Amniotic stem cell (primary cell): ENCODE measurements at places on chromosomes 3 and 15.
A peak's percentile ranks its signal among the peaks of the same experiment; 100 is the strongest.

DNA sequence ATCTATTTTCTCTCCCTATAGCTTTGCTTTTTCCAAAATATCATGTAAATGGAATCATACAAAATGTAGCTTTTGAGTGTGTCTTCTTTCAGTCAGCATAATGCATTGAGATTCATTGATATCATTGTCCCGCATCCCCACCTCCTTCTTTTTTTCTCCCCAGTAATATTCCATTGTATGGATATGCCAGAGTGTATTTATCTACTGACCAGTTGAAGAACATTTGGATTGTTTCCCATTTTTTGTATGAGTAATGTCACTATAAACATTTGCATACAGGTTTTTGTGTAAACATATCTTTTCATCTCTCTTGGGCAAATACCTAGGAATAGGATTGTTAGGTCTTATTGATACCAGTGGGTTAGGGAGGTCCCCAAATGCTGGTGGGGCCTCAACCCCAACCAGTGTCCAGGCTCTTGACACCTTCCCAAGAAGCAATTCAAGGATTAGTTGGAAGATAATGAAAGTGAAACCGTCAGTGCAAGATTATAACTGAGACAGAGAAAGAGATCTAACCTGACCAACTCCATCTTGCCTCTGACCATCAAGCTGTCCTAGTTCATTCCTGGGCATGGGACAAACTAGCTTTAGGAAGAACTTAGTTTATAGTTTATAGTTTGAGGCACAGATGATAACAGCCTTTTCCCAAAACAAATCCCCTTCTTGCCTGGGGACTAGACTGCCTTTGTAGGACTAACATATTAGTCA is 7.4 kb upstream of the SLC33A1 start:
- DNase-seq = no peak

DNA sequence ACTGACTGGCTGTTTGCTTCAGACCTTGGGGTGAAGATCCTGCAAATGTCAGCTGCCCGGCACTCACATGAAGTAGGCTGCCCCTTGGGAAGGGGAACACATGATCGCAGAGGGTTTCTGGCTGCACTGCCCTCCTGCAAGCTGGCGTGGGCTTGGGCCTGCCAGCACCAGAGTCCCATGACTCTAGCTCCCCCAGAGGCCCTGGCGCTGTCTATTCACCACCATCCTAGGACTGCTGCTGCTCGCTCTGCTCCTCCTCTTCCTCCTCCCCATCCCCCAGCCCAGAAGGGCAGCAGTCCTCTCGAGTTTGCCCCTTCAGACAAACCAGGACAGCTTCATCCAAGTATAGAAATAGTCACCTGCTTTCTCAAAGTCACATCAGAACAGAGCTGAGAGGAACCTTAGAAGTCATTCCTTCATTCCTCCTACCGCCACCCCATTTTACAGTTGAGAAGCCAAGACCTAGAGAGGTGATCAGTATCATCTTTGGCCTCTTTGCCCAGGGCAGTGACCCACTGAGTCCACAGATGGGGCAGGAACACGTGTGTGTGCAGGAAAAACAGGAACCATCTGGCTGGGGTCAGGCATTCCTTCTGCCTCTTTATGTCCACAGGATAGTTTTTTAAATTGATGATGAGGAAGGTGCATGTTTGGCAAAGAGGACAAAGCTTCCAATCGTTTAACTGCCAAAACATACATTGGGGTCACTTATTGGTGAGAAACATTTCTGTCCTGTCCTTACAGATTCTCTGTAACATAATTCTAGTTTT is 13.2 kb downstream of the DPH3 start:
- no peak for DNase-seq

- DNase-seq = no peak
These were observed 97.5 kb downstream of the CHDH start for GRCh38 chr3:53748512-53749271.

- no peak for DNase-seq
These were observed 59.0 kb downstream of the MAGI1 start for GRCh38 chr3:65979731-65980130.

DNA sequence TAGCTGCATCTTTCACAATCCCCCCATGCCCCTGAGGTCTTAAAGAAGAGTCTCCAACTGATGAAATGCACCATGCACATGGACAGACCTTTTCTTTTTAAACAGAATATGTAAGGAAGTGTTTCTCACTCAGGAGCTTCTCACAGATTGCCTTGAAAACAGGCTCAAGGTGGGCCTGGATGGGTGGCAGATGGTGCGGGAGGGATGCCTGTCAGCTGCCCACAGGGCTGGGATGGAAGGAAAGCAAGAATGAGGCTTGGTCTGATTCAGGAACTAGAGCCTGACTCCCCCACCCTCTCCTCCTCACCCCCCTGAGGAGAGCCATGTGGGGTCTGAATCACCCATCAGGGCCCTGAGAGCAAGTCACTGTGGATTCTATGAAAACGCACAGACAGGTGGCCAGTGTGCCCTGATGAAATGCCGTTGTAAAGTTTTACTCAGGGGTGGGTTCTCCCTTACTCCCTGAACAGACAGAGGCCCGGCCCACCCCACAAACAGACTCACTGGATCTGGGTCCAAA is 67.2 kb downstream of the UMPS start:
- no peak for DNase-seq

GRCh38 chr15:95742836-95743235 is 587.7 kb upstream of the NR2F2 start:
- DNase-seq = no peak

DNA sequence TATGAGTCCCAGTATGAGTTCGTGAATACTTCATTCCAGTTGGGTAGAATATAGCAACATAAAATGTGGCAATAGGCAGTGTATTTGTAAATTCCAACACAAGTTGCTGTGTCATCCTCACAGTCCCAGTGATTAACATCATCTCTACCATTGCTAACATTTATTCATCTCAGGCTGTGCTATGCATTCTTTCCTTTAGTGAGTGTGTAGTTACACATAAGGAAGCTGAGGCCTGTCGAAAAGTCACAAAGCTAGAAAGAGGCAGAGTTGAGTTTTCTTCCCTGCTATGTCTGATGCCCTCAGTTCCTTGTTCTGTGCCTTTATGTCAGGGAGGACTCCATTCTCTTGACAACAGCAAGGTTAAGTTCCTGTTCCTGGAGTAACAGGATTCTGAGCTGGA is 96.4 kb downstream of the FNDC3B start:
- DNase-seq = peak; percentile 50

- DNase-seq = no peak
These were observed 289.5 kb upstream of the TRIM42 start for GRCh38 chr3:140388202-140388922.

GRCh38 chr3:160139291-160139690 is 85.9 kb upstream of the C3orf80 start:
- no peak for DNase-seq

DNA sequence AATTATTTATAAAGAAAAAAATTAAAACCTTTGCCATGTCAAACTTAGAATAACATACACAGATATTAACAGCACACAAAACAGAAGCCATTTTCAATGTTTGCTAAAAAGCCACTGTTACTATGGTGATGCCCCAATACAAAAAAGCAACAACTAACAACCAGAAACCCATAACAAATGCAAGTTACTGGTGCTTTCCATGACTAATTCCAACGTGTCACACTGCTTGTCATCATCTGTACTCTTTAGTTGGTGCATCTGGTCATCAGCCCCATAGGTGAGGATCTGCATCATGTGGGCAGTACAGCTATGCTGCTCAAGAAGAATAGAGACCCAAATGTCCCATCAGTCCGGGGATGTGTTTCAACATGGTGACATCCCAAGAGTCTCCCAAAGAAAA is 52.8 kb downstream of the ATP8B4 start:
- no peak for DNase-seq

DNA sequence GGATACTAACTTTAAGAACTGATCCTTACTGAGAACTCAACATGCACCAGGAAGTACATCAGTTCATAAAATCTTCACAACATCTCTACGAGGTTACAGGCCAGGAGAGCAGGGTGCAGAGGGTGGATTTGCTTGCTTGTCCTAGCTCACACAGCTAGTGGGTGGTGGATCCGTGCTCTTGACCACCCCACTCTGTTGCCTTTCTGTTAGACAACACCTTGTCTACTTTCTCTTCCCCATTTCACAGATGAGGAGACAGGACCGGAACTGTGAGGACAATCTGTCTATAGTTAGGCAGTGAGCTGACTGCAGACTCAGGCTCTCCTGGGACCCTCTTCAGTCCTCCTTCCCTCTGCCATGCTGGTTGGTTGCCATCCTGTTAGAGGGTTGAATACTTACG is 221.7 kb upstream of the TLE3 start:
- DNase-seq = no peak

GRCh38 chr3:170961616-170962400 is 53.4 kb upstream of the EIF5A2 start:
- peak; percentile 19 for DNase-seq

DNA sequence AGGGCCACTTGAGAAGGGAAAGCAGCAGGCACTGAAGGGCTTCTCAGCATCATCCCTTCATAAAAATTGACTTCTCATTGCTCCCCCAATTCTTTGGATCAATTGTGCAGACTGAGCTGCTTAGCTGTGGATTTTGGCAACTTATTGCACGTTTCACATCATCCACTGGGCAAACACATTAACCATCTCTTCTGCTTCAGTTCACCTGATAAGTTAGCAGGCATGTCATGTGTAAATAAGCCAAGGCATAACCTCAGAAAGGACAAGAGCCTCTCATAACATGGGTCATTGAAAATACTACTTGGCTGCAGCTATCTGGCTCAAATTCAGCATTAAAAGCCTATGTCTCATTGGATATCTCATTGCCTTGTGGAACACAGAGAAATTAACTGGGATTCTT is 366.5 kb downstream of the LRRC3B start:
- DNase-seq = no peak

DNA sequence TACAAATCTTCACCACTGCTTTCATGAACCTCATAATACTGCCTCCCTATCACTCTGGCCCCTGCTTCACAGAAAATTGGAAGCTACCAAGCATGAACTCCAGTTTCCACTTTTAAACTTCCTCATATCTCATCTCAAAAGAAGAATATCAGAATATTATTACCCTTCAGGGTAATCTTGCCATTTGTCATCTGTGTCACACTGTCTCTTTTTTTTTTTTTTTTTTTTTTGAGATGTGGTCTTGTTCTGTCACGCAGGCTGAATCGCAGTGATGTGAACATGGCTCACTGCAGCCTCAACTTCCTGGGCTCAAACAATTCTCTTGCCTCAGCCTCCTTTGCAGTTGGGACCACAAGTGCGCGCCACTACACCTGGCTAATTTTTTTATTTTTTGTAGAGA is 80.4 kb upstream of the TCF12 start:
- no peak for DNase-seq

GRCh38 chr3:45345846-45346580 is 42.4 kb upstream of the LARS2 start:
- no peak for DNase-seq

GRCh38 chr3:30511524-30512251 is 94.7 kb upstream of the TGFBR2 start:
- peak; percentile 85 for DNase-seq

- DNase-seq = no peak
These were observed 50.3 kb downstream of the FBLN2 start for GRCh38 chr3:13598926-13599886.

DNA sequence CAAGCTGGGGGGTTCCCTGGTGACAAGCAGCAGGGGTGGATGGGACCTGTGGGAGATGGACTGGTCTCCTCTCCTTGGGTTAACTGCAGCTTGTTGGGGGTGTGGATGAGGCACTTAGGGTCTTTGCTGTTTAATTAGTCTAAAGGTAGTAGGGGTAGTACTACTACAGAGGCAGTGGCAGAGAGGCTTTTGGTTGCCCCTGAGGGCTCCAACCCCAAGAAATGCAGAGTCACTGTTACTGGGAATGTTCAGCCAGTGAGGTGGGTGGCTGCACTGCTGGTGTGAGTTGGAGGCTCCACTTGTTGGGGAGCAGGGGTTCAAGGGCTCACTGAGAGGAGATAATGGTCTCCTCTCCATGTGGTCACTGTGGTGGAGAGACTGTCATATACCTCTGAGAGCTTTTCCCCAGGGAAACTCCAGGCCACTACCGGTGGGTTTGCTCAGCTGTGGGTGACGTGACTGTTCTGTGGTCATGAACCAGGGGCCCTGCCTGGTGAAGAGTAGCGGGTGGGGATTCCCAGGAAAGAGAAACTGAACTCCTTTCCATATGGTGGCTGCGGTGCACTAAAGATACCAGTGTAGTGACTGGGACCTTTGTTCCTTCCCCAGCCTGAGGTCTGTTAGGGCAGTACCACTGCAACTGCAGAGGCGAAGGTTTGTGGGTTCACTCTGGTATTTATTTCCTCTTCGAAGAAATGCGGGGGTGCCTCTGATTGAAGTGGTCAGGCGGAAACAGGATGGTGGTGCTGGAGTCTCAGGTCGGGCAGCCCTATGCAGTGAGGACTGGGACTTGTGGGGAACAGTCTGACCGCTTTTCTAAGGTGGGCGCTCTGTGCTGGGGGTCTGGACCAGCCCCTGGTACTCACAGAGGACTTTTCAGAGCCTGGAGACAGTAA is 68.9 kb upstream of the TNFSF10 start:
- DNase-seq = no peak

GRCh38 chr3:62686503-62687294 is 188.5 kb downstream of the CADPS start:
- DNase-seq = no peak

DNA sequence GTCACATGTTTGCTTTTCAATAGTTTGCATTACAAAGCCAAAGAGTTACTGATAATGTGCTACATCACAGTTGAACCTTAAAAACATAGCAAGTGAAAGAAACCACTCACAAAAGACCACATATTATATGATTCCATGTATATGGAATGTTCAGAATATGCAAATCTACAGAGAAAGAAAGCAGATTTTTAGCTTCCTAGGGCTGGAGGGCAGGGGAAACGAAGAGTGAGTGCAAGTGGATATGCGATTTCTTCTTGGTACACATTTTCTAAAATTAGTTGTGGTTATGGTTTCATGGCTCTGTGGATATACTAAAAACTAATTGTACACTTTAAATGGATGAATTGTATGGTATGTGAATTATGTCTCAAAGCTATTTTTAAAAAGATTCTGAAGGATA is 4.0 kb upstream of the GBE1 start:
- DNase-seq = no peak

- DNase-seq = no peak
These were observed 2.6 kb downstream of the PPM1M start for GRCh38 chr3:52248165-52248541.

- no peak for DNase-seq
These were observed 32.2 kb downstream of the ANAPC13 start for GRCh38 chr3:134453631-134454030.

- no peak for DNase-seq
These were observed 6.4 kb downstream of the POC1A start for GRCh38 chr3:52147804-52148203.

- DNase-seq = no peak
These were observed 190.4 kb upstream of the BCL6 start for GRCh38 chr3:187935623-187936156.

DNA sequence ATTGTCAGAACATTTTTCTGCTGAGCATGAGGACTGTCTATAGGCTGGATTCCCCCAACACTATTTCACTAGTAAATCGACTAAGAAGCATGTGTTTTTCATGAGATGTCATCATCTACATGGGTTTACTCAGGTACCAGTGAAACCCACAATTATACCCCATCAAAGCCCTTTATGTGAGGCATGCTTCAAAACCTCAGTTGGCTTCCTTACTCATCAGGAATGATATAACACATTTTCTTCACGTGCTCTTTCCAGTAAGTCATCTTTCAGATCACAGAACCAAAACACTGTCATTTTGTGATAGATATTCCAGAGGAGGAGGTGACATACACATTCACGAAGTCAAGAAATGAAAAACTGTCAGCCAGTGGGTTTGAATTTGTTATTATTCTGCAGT is 116.5 kb downstream of the ANO10 start:
- no peak for DNase-seq

- no peak for DNase-seq
These were observed 15.1 kb downstream of the CSPG4 start for GRCh38 chr15:75697523-75697922.
